ENCODE measurements at places on chromosomes 3 and 15. TPM values are rescaled to one million over a fixed set of nuclear protein-coding genes. Genes with fewer than 3 reads are reported as not detected.
A peak's percentile ranks its signal among the peaks of the same experiment; 100 is the strongest.

CLCN2 gene
- total RNA-seq: 4.3 TPM

ROPN1B gene
- 1.7 TPM for total RNA-seq

GLCE gene
- 33.5 TPM for total RNA-seq

DNA sequence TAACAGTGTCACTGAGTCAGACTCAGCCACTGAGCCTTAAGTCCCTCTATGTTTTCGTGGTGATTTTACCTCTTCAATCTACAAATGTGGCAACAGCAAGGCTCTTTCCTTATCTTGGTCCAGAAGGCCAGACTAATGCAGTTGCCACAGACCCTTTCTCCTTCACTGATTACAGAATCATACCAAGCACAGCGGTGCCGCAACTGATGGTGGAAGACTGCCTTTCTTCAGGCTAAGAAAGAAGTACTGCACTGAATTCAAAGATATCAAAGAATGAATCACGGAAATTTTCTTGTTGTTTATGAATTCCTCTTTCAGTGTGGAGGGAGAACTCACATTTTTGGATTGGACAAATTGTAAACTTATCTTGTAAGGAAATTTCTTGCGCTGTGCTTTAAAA, 18.6 kb downstream of the DCP1A start:
- DNase-seq: peak; percentile 18

- peak; percentile 91 for DNase-seq
Observed at GRCh38 chr3:56323986-56324420, 144.3 kb downstream of the ERC2 start.

GRCh38 chr15:26759986-26760385, 12.9 kb downstream of the GABRB3 start:
- no peak for DNase-seq

GRCh38 chr3:156750191-156750873, 75.8 kb upstream of the LEKR1 start:
- DNase-seq: no peak

GRCh38 chr15:78035321-78035751, 42.2 kb downstream of the TBC1D2B start:
- no peak for DNase-seq
